ENCODE measurements at places on chromosomes 1 and 21.

DNA sequence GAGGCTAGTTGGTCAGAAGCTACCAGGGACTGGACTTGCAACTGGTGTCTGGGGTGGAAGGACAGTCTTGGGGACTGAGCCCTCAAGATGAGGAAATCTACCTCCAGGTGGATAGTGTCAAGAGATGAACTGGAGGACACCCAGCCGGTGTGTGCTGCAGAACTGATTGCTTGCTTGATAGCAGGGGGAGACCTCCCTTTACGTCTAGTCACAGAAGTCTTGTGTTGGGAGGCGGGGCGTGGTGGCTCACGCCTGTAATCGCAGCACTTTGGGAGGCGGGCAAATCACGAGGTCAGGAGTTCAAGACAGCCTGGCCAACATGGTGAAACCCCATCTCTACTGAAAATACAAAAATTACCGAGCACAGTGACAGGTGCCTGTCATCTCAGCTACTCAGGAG is 4.9 kb downstream of the RCC2 start:
- DNase-seq, result no peak

DNA sequence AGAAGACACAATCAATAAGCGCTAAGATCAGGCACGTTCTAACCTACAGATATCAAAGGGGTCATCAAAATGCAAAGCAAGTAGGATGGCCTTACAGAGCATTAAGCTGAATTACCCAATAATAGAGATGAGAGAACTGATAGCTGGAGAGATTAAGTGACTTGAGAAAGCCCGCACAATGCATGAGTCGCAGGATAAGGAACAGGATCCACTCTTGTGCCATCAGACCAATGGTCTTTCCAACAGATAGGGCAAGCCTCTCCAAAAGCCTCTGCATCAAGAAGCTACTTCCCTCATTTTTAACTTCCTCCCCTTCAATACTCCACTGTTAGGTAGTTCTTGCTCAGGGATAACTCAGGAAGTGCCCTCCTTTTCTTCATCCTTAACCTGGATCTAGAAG is 2.6 kb downstream of the CHML start:
- DNase-seq, result peak; percentile 21

DNA sequence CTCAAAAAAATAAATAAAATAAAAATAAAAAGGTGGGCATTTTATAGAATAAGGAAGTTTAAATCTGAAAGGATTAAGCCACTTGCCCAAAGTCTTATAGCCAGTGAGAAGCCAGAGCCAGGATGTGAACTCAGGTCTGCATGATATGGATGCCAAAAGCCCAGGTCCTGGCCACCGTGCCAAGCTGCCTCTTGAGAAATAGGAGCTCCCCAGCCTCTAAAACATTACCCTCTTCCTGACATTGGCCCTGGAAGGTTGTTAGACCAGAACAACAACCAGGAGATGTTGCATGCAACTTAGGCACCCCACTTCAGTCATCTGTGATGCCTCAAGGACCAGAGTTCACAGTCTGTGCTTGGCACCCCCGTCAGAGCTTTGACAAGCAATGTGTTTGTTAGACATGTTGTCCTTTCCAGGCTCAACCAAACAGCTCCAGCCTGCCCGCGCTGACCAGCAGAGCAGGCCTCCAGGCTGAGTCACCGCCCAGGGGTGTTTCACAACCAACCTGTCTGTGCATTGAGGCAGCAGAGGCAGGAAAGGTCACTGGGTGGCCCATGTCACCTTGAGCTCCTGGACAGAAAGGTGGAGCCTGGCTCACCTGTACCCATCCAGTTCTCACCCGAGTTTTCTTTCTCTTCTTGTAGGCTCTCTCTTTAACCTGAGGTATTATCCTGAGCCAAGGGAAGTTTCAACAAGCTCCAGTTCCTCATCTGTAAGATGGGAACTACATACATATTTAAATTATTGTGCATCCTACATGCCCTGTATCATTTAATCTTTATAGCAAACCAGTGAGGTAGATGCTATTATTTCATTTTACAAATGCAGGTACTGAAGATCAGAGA is 14.9 kb upstream of the MED18 start:
- DNase-seq, result peak; percentile 71

DNA sequence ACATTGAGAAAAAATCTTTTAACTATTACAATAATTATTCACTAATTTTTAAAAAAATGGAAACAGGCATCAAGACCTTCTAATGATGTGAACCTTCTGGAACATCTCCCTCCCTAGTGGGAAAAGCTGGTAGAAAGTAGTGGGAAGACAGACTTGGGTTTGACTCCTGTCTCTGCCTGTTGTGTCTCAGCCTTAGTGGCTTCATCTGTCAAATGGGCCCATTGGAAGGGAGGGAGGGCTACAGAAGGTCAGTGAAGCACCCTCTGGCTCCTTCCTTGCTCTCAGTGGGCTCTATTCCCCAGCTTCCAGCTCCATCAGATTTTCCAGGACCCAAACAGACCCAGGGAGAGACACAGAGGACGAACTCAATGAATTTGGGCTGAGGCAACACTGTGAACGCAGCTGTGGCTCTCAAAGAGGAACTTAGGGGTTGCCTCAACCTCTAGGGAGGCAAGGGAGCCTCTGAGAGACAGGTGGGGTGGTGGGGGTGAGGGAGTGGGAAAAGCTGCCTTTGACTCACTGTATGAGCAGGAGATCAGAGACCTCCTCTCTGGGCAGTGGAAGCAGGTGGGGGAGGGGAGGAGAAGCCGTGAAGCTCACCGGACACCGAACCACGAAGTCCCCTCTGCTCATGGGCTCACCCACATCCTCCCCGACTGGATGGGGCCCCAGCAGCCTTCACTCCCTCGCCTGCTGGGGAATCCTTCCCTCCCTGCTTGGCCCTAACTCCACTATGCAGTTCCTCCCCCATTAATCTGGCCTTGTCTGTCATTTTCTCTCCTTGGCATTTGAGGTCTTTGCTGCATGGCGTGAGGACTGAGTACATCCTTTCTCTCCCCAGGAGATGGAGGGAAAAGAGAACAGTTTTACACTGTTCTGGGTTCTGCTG is 4.5 kb downstream of the CNR2 start:
- no peak for DNase-seq

Data from GM23248 (cell line).